ENCODE measurements at places on chromosomes 1 and 21.

DNA sequence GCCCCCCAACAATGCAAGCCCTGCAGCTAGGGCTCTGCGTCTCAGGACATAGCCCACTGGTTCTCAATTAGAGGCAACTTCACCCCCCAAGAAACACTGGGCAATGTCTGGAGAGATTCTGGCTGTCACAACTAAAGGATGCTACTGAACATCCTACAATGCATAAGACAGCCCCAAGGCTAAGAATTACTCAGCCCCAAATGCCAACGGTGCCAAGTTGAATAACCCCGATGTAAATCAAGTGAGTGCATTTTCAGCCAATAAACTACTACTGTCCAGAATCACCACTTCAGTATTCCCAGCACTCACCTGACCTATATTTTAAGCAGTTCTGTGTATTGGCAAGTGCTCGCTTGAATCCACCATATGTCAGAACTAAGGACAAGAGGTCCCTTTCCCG is 6.9 kb downstream of the RIPK4 start:
- DNase-seq, result no peak

- no peak for DNase-seq
These were observed 2.0 kb upstream of the PERM1 start for GRCh38 chr1:983798-984475.

- no peak for DNase-seq
These were observed 295.2 kb downstream of the DISC1 start for GRCh38 chr1:231921646-231922345.

DNA sequence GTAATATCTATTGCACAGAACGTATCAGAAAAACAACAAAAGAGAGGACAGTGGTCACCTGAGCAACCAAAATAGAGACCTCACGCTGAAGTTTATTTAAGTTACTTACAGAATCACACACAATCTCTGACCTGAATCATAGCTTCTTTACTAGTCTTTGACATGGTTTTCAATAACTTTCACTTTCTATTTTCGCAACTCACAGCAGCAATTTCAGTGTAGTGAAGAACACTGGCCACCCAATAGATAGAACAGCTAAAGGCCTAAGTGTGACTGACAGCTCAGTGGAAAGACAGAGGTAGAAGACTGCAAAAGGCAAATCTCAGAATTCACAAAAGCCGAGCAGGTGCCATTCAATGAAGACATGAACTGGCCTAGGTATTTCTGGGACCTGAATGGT is 435.6 kb upstream of the CHRM3 start:
- no peak for DNase-seq

All from DMS153 (cell line).